Stomach (tissue), 19 donors: ENCODE measurements at places on chromosomes 7 and 10. TPM values are rescaled to one million over a fixed set of nuclear protein-coding genes. Genes with fewer than 3 reads are reported as not detected.

DNA sequence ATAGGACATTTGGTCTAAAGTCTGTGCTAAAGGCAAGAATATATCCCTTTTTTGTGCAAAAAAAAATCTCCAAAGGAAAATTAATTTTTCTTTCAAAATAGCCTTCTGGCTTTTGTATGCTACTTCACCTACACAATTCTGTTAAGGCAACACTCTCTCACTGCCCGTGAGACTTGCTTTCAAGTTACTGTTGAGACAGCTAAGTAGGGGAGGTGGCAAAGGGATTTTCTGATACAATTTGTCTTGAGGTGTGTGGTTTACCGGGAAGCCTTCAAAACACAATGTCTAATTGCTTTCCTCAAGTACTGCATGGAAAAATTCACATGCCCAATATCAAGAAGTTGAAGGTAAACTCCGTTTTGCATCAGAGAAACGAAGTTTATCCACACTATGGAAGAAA lies 50.8 kb upstream of the RSU1 start:
- H3K27ac ChIP-seq, result no peak overlapping the region
- no peaks in the 10 kb centered on the region for H3K36me3 ChIP-seq
- no peaks in the 10 kb centered on the region for H3K4me1 ChIP-seq
- no peak overlapping the region for H3K4me3 ChIP-seq

DNA sequence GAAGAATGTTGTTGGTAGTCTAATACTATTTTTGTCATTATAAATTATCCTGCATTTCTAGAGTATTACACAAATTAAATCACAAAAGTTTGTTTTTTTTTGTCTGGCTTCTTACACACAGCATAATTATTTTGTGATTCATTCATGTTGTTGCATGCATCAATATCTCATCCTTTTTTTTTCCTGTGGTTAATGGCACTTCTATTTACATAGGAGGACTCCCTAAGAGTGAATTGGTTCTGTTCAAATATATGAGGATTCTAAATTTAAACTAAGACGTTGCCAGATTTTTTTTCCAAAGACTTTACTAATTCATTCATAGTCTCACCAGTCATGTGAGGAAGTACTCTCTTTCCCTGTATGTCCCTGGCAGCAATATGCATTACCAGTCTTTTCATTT lies 303.3 kb downstream of the GPR37 start:
- no peak overlapping the region for H3K27ac ChIP-seq
- no peak for DNase-seq
- no peaks in the 10 kb centered on the region for H3K4me1 ChIP-seq
- no peaks in the 10 kb centered on the region for H3K36me3 ChIP-seq
- no peak overlapping the region for H3K4me3 ChIP-seq
- H3K27me3 ChIP-seq, result no peaks in the 10 kb centered on the region

GRCh38 chr10:89203237-89203636 lies 3.9 kb downstream of the CH25H start:
- no peak for DNase-seq
- no peak overlapping the region for H3K4me3 ChIP-seq
- H3K27ac ChIP-seq, result peak overlapping the region; percentile 47

DNA sequence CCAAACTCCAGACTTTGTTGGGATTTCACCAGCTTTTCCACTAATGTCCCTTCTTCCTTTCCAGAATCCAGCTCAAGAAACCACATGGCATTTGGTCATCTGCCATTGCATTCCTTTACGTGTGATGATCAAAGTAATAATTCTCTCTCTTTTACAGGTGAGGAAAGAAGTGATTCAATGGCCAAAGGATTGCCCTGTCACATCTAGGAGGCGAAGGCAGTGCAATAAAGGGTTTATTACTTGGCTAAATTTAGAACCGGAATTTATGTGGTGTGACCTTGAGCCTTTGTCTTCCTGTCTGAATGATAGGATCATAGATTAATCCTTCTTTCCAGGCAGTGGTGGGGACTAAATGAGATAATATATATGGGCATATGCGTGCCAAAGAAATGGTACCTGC lies 58.3 kb upstream of the COBL start:
- H3K4me3 ChIP-seq, result no peak overlapping the region
- H3K36me3 ChIP-seq, result no peaks in the 10 kb centered on the region
- no peaks in the 10 kb centered on the region for H3K27me3 ChIP-seq
- no peak overlapping the region for H3K27ac ChIP-seq

GRCh38 chr7:142866361-142867096 lies 11.7 kb downstream of the EPHB6 start:
- peak; percentile 61 for DNase-seq
- no peaks in the 10 kb centered on the region for H3K27me3 ChIP-seq
- no peak overlapping the region for H3K4me3 ChIP-seq
- no peaks in the 10 kb centered on the region for H3K4me1 ChIP-seq

DNA sequence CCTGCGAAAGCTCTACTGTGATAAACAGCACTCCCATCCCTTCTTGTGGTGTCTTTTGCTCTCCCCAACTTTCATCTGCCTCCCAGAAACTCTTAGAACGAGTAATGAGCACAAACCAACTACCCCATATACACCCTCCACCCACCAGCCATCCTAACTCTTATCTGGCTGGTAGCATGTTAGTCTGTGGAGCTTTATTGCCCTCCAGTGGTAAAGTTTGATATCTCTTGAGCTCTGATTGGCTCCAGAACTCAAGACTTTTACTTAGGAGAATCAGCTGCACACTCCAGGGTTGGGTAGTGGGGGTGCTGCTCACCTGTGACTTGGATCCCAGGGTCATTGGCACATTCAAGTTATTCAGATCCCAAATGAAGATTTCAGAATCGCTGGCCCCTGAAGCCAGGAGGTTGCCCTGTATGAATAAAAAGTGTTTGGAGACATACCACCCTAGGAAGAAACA lies 10.9 kb downstream of the SEC31B start:
- H3K4me3 ChIP-seq, result no peak overlapping the region
- peaks cover 16% of the 10 kb centered on the region for H3K4me1 ChIP-seq
- H3K27ac ChIP-seq, result no peak overlapping the region
- H3K27me3 ChIP-seq, result no peaks in the 10 kb centered on the region
- H3K36me3 ChIP-seq, result peaks cover 4% of the 10 kb centered on the region

DNA sequence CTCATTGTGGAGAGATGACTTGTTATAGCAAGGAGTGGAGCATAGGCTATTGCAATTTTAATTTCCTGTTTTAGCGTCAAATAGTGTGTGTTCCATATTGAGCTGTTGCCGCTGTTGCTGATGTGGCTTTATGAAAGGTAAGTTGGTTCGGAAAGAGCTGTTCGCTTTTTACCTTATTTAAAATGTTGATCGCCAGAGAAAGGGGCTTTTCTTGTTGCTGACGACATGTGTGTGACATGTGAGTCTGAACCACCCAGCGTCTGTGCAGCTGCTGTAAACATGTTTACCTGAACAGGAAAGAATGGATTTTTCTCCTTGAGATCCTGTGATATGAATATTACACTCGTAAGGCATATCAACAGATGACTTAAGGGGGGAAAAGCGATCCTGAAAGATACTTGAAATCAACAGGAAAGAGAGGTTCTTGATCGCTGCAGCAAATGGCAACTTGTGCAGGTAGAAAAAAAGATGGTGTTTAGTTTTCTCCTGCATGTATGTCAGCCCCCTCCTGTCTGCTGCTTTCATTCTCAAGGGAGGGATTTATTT lies 2.5 kb downstream of the ZEB1 start:
- H3K4me1 ChIP-seq, result peaks cover 42% of the 10 kb centered on the region
- H3K4me3 ChIP-seq, result peak overlapping the region; percentile 89
- H3K27ac ChIP-seq, result peak overlapping the region; percentile 93
- DNase-seq, result no peak
- no peaks in the 10 kb centered on the region for H3K36me3 ChIP-seq

DNA sequence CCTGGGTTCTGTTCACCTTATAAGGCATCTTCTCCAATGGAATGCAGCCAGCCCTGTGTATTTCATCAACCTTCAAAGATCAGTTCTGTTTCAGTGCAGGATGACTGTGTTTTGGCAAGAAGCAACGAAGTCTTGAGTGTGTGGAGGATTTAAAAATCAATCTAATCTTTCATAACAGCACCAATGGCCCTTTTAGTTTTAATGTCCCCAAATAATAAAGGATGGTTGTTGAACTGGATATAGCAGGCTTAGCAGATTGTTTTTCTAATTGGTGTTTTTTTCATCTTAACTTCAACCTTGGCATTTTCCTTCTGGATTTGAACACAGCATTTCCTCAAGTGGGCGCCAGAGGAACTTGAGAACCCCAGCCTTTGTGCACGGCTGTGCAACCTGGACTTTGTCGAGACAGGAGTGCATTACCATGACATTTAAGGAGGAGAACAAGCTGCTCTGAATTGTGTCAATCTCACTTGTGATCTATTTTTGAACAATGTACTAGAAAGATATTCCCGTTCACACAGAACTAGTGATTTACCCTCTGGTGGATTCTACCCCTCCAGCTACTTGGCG lies 313.3 kb upstream of the AKR1E2 start:
- no peaks in the 10 kb centered on the region for H3K4me1 ChIP-seq
- no peak overlapping the region for H3K4me3 ChIP-seq

- H3K4me3 ChIP-seq, result no peak overlapping the region
- no peaks in the 10 kb centered on the region for H3K36me3 ChIP-seq
- DNase-seq, result no peak
- no peaks in the 10 kb centered on the region for H3K27me3 ChIP-seq
Observed at GRCh38 chr7:3579638-3580219, 278.7 kb downstream of the SDK1 start.

DNA sequence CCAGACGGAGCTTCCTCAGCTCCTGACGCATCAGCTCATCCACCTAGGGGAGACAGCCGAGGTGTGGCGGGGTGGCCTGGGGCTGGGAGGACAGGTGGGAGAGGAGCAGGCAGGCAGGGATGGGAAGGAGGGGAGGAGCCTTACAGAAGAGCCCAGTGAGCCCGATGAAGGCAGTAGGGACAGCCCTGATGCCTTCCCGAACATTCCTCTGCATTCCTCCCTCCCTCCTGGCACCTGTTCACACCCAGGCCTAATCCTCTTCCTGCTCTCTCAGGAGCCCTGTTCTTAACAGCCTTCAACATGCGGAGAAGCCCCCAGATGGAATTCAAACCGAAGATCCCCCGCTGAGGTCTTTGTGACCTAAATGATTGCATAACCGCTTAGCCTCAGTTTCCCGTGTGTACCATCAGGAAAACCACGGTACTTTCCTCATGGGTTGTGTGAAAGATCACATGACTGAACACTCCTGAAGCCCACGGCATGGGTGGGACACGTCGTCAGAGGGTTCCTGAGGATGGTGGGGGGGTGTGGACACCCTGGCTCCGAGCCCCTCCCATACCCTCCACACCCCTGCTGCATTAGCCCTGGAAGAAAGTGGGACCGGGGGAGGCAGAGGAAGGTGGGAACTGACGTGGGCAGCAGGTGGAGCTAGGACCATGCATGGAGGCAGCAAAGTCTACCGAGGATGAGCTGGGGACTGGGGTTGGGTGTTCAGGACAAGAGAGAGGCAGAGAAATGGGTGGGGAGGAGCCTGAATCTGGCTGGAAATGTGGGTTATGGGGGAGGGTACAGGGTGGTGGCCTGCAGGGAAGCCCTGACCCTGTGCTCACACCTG lies 8.8 kb upstream of the ASB10 start:
- no peaks in the 10 kb centered on the region for H3K36me3 ChIP-seq
- H3K27ac ChIP-seq, result no peak overlapping the region
- no peak overlapping the region for H3K4me3 ChIP-seq

DNA sequence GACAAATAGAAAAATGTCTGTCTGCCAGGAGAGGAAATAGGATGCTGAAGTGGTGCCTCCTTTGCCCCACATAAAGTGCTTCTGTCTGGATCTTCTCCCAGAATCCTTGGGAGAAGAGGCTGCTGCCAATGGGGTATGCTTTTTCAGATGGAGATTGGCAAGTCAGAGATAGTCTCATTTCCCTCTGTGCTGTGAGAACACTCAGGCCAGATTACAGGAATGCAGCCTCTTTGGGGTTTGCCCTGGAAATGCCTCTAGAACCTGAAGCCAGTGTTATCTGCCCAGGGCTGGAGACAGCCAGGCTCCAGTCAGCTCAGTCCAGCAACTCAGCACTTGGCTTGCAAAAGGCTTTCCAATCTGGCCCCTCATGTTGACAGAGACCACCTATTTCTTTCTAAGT lies 119.1 kb upstream of the PHYHIPL start:
- no peaks in the 10 kb centered on the region for H3K4me1 ChIP-seq
- no peak for DNase-seq
- no peak overlapping the region for H3K27ac ChIP-seq
- H3K27me3 ChIP-seq, result no peaks in the 10 kb centered on the region
- H3K4me3 ChIP-seq, result no peak overlapping the region
- no peaks in the 10 kb centered on the region for H3K36me3 ChIP-seq

DNA sequence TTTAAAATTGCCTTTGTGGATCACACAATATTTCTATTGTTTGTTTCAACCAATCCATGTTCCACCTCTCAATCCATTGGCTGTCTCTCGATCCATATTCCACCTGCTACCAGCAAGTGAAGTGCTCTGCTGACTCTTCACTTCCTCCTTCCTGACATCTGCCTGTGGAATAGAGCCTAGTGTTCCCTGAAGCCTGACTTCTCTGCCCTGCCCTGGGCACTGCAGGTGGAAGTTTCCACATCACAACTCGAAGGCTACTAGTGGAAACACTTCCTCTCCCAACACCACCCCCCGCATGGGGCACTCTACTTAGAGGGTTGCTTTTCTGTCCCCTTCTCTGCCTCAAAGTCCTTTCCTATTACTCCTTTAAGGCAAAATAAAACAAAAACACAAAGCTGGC lies 563.8 kb upstream of the IGFBP3 start:
- DNase-seq, result no peak
- H3K27me3 ChIP-seq, result no peaks in the 10 kb centered on the region
- H3K4me3 ChIP-seq, result no peak overlapping the region
- H3K27ac ChIP-seq, result no peak overlapping the region

GRCh38 chr10:11141571-11142091 lies 124.0 kb downstream of the CELF2 start:
- no peaks in the 10 kb centered on the region for H3K27me3 ChIP-seq
- H3K4me1 ChIP-seq, result no peaks in the 10 kb centered on the region
- H3K4me3 ChIP-seq, result no peak overlapping the region
- H3K27ac ChIP-seq, result no peak overlapping the region
- no peak for DNase-seq
- no peaks in the 10 kb centered on the region for H3K36me3 ChIP-seq

DNA sequence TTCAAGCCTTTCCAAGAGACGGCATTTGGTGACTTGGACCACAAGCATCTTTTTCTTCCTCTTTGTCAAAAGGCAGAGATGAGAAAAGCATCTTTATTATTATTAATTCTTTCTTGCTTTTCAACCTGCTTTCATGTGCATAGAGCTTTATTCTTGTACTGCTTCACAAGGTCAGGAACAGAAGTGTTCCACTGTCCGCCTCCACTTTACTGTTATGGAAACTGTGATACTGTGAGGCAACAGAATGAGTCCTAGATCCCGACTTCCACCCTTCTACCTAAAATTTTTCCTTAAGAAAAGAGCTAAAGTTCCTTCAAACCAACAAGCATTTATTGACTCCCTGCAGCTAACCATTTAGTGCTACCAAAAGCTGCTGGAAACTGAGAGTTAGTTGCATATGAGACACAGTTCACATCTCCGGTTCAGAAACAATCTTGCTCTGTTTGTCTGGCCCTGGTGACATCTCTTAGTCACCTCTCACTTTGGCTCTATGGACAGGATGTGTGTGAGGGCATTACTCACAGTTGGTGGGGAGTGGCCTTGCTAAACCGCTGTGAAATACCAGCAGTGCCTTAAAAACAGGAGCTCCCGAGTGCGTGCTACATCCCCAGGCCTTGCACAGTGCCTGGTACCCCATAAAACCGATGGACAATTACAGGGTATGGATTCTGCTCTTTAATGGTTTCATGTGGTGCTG lies 77.1 kb upstream of the TRIL start:
- no peaks in the 10 kb centered on the region for H3K36me3 ChIP-seq
- H3K27ac ChIP-seq, result no peak overlapping the region
- no peak for DNase-seq

Gene AKR1C8
- not detected for total RNA-seq

Gene CREM
- 18.7 TPM for total RNA-seq

Gene LRRC18
- 2.6 TPM for total RNA-seq

Gene OR2A42
- total RNA-seq, result 0.18 TPM

Gene BCCIP
- total RNA-seq, result 5.8 TPM

Gene NRCAM
- total RNA-seq, result 9.4 TPM

Gene RTKN2
- total RNA-seq, result 8.4 TPM

Gene NPTX2
- total RNA-seq, result 11.1 TPM

Gene TRIM8
- 149 TPM for total RNA-seq

Gene ELOVL3
- total RNA-seq, result not detected

Gene SPDYE6
- total RNA-seq, result not detected
